ENCODE measurements at places on chromosomes 2 and 18.

- DNase-seq: no peak
Measured at GRCh38 chr18:26442126-26442525, 106.2 kb downstream of the KCTD1 start.

DNA sequence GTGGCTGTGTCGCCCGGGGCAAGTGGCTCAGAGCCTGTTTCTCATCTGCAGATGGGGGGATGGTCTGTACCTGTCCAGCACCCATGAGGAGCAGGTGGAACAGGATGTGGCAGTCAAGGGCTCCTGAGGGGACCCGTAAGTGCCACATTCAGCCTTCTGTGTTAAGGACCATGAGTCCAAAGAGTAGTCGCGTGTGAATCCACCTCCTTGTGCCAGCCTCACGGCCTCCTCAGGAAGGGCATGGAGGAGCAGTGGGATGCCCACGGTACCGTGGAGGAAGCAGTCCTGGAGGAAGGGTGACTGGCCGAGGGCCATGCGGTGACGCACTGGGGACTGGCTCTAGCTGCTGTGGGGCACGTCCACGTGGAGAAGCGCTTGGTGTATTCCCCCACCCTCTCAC is 61.1 kb downstream of the ODC1 start:
- DNase-seq: no peak

DNA sequence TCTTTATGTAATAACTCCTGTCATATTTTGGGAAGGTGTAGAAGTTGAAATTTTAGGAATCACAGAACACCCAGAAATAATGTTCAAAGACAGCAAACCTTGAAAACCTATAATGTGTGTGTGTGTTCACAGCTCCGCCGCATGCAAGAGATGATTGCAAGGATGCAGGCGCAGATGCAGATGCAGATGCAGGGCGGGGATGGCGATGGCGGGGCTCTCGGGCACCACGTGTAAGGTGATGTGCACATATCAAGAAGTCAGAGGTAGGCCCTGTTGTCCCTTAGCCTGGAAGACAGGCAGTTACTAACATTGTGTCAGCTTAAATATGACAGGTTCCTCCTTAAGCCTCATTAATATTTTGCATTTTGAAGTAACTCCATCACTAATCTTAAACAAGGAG is 6.1 kb upstream of the FARP2 start:
- DNase-seq: no peak

DNA sequence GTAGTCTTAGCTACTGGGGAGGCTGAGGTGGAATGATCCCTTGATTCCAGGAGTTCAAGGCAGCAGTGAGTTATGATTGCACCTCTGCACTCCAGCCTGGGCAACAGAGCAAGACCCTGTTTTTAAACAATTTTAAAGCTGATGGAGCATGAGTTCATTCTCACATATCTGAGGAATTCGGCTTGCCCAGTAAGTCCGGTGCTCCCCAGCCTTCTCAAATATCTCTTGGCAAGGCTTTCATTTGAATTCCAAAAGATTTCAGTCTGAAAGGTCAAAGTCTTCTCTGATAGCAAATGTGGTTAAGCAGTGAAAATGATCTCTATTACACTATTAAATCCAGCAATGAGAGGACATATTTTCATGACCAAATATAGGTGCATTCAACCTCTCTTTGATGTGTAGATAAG is 27.9 kb downstream of the PIEZO2 start:
- DNase-seq: no peak

- no peak for DNase-seq
Measured at GRCh38 chr2:68911709-68912108, 40.5 kb upstream of the BMP10 start.

DNA sequence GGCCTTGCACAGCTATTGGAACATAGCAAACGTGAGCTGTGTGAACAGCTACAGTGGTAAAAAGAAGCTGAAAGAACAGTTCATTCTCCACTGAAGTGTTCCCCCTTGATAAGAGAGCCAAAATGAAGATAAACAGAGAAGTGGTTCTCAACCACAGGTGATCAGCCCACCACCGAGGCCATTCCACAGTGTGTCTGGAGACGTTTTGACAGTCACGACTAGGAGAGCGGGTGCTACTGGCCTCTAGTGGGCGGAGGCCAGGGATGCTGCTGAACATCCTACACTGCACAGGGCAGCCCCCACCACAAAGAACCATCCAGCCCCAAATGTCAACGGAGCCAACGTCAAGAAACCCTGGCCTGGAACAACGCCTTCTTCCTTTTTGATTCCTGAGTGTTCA is 38.4 kb downstream of the ADCY3 start:
- DNase-seq: no peak

DNA sequence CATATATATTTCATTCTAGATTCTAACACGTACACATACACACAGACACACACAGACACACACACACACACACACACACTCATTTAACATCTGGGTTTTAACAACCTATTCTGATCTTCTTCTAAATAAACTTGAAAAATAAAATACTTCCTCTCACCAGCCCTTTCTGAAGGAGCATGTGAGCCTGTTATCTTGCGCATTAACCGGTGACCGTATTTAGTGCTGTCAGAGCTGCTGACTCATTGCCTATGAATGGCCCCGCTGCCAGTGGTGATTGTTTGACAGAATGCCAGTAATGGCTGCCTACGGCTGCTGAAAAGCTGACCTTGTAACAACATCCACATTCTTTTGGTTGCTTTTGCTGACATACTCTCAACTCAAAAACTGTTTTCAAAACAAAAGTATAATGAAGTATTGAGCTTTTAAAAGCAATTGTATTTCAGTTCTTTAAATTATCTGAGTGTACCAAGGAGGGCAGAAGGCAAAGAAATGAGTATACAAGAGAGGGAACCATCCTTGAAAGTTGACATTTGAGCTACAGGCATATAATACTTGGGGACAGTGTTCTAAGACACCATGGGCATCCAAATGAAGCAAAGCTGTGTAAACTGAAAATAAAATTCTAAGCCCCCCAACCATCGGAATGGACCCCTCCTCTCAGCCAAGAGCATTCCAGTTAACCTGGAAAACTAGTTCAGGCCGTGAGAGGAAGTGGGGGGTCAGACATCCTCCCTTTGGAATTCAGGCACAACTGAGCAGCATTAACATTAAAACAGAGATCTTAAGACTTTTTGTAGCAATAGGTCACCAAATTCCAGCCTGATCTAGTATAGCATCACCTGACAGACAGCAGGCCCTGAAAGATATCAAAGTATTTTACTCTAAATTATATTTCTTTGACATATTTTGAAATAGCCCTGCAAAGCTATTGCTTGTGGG is 50.2 kb upstream of the DTNA start:
- peak; percentile 90 for DNase-seq

DNA sequence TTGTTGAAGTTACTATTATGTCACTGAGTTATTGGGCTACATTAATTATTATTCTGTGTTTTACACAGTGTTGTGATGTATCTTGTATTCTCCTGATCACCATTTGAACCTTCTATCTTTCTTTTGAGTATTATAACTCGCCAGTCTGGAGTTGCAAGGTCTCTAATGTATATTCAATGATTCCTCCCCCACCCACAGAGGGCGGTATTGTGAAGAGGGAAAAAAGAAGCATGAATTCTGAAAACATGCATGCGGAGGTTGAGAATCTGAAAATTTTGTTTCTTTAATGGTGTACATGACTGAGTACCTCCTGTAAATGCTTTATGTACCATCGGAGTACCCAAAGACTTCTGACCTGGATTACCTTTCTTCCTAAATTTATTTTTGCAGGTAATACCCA is 266.6 kb downstream of the NR4A2 start:
- no peak for DNase-seq

- DNase-seq: no peak
Measured at GRCh38 chr2:159895258-159896065, 97.5 kb upstream of the CD302 start.

DNA sequence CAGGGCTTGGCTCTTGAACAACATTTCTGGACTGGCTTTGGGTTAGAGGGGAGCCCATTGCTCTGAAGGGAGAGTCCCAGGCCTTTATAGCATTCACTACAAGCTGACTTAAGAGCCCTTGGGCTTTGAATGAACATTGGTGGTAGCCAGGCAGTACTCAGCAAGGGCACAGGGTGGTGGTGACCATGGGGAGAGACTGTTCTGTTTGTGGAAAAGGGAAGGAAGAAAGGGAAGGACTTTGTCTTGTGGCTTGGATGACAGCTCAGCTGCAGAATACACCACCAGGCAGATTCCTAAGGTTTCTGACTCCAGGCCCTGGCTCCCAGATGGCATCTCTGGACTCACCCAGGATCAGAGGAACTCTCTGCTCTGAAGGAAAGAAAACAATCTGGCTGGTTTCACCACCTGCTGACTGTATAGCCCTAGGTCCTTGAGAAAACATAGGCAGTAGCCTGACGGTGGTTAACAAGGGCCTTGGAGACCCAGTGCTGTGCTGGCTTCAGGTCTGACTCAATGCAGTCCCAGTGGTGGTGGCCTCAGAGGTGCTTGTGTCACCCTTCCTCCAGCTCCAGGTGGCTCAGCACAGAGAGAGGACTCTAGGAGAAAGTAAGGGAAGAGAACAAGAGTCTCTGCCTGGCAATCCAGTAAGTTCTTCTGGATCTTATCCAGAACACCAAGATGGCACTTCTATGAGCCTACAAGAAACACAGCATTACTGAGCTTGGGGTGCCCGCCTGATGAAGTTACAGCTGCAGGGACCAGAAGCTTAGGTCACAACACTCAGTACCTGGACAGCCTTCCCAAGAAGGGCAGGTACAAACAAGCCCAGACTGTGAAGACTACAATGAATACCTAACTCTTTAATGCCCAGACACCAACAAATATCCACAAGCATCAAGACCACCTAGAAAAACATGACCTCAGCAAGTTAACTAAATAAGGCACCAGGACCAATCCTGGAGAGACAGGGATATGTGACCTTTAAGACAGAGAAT is 16.4 kb upstream of the ABCB11 start:
- no peak for DNase-seq

GRCh38 chr2:195613922-195614321 is 43.1 kb upstream of the SLC39A10 start:
- DNase-seq: no peak

DNA sequence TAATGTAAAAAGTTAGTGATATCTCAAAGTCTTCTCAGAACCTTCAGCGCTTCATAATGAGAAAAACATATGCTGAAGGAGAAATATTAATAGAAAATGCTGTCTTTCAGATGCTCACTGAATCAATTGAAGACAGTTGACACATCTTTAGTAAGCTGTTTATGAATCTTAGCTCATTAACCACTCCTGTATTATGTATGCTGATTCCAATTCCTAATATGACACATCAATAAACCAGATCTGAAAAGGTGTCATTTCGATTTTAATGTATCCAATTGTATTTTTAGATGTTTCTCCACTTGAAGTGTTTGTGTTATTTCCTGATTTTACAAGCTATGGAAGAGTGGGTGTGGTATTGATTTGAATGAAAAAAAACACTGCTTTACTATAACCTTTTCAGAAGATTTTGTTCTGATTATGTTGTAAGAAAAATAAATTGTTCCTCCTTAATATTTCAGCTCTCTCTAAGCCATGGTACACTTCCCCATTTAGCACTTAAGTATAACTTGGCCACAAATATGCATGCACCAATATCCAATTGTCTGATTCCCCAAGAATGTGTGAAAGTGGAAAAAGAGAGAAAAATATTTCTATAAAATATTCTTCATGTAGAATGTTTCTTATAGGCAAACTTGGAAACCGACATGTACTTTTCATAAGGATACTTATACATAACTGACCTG is 569.8 kb downstream of the ARHGAP15 start:
- DNase-seq: no peak

GRCh38 chr2:219687882-219688559 is 60.6 kb downstream of the SLC4A3 start:
- DNase-seq: no peak

DNA sequence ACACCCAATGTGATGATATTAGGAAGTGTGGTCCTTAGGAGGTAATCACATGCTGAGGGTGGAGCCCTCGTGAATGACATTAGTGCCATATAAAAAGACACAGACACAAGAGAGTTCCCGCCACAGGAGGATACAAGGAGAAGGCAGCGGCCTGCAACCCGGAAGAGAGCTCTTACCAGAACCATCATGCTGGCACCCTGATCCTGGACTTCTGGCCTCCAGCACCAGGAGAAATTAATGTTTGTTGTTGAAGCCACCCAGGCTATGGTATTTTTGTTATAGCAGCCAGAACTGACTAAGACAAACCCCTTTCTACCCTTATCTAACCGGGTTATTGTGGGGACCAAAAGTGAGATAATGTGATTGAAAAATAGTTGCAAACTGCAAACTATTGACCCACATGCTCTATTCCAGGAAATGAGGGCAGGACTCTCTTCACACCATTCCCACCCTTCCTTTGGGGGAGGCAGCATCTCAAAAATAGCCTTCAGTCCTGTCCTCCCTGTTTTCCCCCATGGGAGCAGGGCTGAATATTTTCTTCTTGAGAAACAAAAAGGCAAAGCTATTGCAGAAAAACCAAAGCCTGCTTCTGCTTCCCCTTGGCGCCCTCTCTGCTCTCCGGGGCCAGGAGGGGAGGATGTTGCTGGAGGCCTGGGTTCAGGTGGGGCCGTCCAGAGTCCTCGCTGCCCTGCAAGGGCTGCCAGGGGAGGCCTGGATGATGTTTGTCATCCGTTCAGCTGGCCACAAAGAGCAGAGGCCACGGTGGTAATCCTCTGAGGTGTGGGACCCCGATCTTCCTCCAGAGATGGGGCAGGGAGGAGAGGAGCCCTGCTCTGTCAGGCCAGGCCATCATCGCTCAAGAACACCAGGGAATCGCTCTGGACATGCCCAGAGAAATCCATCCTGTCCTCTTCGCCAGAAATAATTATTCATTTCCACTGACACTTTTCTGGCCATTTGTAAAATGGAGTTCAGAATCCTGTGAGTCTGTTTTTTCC is 73.8 kb upstream of the HAAO start:
- no peak for DNase-seq

GRCh38 chr2:159349674-159350299 is 63.3 kb upstream of the WDSUB1 start:
- no peak for DNase-seq

DNA sequence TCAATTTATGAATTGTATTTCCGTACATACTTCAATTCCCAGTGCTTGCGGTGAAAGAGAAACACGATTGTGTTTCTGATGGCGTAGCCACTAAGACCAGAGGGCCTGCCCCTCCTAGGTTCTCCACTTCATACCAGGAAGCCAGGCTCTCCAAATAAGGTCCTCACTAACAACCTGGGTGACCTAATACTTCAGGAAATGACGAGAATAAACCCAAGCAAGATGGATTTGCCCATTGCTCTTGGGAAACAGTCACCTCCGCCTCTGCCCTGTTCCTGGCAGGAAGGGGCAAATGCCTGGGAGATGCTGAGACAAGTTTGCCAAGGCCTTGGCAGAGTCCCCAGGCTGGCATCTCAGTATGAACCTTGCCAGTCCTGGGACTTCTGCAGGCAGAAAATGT is 41.8 kb downstream of the TTC32 start:
- DNase-seq: peak; percentile 93

DNA sequence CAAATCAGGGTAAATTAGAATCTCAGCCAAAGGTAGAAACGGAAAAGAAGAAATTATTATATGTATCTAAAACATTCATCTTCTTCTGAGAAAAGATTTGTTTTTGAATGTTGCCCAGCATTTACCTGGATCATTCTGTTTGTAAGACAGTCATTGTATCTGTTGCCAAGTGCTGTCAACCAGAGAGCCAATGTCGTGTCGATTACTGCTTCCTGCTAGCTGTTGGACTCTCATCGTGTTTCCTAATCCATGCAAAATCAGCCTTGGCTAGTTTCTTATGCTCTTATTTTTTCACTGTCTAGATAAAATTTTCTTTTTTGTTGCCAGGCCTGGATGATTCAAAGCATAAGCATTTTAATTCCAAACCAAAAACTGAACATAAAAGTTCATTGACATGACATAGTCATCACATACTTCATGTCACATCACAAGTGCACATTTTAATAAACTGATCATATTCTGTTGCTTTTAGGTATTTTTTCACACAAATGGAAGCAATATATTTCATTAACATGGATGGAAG is 202.3 kb downstream of the KCNH7 start:
- no peak for DNase-seq

All from aorta (tissue), 5 donors.